Neural crest cell (in vitro differentiated cells): ENCODE measurements at places on chromosomes 4 and X. TPM values are rescaled to one million over a fixed set of nuclear protein-coding genes. Genes with fewer than 3 reads are reported as not detected.

PARM1 gene
- total RNA-seq = 0.73 and 0.96 TPM in 2 replicates

DNA sequence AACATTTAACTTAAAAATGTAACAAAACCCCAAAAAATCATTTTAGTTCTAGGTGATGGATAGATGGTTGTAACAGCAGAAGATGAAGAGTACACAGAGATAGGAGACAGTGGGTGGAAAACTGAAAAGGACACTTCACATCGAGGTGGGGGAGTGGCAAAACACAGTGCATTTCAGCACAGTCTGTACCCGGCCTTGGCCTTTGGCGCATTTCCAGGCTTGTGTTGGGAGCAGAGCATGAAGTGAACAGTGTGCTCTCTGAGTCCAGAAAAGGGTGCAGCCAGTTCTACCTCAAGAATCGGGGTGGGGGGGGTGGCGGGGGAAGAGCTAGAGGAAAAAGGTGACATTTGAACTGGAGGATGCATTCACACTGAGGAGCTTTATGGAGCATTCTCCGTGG, 4.3 kb downstream of the TSPYL2 start:
- no peak for DNase-seq

GRCh38 chrX:44106864-44107263, 133.7 kb upstream of the NDP start:
- no peak for DNase-seq

CT45A8 gene
- not detected in 2 replicates for total RNA-seq

DNA sequence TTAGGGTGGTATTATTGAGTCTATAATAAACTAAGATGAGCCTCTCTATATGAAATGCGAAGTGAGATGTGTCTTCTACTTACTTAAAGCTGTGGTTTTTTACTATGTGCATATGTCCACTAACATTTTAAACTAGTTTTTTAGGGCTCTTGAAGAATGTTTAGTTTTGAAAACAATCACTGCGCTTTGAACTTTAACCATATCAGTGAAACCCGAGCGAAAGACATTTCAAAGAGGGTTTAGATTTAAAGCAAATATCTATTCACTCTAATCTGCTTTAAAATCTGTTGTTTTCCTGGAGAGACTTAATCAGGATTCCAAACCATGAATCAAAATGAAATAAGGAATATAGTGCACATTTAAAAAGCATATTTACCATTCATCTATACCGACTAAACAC, 24.8 kb upstream of the SLC7A11 start:
- DNase-seq = no peak

SCML1 gene
- total RNA-seq = 17.1 TPM in 2 replicates

DNA sequence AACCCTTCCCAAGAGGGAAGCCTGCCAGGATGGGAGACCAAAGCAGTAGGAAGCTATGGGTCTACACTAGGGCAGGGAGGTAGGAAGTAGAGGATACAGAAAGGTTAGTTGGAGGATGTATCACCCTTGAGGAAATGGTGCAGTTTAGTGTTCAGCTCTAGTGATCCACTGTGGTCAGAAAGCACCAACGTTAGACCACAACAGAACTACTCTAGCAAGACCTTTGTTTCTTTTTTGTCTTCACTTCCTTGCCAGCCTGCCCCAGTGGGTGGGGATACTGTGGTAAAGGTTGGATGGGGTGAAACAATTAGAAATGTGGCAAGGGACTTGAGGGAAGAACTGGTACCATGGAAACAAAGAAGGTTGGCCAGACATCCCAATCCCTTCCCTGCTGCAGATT, 83.3 kb downstream of the DDIT4L start:
- DNase-seq = no peak
